ENCODE measurements at places on chromosomes 4 and X.

GRCh38 chrX:41381685-41382084 lies 47.7 kb downstream of the DDX3X start:
- DNase-seq, result peak; percentile 72

GRCh38 chrX:13492286-13492685 lies 77.1 kb upstream of the EGFL6 start:
- DNase-seq, result no peak

DNA sequence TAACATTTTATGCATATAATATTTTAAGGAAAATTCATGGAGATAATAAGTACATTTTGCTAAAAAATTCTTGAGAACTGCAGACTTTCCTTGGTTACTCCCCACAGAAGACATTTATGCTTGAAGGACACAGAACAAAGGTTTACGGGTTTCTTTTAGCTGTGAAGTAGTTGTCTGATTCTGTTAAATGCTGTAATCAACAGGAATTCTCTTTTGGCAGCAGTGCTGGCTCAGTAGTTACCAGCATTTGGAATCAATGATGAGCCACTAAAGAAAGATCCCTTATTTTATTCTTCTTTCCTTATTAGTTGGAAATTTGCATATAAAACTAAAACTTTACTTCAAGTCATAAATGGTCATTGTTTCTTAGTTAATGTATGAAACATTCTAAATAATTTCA lies 199.3 kb upstream of the FAT4 start:
- DNase-seq, result no peak

GRCh38 chrX:100264200-100264599 lies 145.9 kb downstream of the PCDH19 start:
- DNase-seq, result no peak

DNA sequence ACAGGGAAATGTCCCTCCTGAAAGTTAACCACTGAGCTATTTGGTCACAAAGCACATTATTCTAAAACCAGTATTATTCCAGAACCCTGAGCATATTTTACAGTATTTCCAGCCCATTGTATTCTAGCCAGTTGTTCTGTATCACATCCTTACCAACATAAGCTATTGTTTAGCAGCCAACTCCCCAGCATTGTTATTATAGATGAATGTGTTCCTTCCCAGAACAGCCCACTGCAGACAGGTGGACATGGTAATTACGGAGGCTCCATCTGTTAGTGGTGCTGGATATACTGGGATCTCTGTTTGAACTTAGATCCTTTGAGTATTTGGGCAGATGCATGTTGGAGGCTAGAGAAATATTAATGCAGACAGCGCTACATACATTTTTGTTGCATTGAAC lies 126.1 kb downstream of the MGST2 start:
- no peak for DNase-seq

DNA sequence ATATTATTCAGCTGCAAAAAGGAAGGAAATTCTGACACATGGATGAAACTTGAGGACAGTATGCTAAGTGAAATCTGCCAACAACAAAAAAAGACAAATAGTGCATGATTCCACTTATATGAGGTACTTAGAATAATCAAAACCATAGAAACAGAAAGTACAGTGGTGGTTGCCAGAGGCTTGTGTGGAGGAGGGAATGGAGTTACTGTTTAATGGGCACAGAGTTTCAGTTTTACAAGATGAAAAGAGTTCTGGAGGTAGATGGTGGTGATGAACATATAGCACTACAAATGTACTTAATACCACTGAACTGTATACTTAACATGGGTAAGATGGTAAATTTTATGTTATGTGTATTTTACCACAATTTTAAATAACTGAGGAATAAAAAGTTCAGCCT lies 212.0 kb upstream of the KLF3 start:
- no peak for DNase-seq

DNA sequence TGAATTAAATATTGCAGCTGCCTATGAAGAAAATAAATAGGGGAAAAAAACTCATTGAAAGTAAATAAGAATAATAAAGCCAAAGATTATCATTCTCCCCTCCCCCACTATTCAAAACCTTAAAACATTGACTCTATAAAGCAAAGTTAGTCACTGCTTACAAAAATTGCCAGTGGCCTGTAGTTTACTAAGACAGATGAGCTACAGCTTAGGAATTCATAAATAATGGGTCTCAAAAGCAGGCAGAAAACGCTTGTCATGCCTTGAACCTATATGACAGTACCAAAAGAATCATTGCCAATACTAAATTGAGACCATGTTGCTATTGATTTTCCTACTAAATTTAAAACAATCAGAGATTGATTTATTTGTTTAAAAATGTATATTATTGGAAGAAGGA lies 78.9 kb downstream of the SLC10A7 start:
- peak; percentile 73 for DNase-seq

GRCh38 chr4:98905297-98905696 lies 23.6 kb downstream of the EIF4E start:
- DNase-seq, result no peak

DNA sequence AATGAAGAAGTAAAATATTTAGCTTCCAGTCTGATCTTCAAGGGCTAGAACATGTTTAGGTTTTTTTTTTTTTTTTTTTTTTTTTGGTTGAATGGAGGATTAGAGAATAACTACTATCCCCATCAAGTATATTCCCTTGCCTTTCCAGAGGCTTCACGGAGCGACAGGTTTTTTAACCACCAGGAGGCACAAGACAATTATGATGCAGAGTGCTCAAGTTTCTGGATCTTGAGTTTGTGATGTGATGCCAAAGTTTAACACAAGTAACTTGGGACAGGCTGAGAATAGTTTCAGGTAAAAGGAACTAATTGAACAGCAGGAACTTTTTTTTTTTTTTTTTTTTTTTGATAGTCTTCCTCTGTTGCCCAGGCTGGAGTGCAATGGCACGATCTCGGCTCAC lies 30.3 kb downstream of the CCNI start:
- DNase-seq, result peak; percentile 32

DNA sequence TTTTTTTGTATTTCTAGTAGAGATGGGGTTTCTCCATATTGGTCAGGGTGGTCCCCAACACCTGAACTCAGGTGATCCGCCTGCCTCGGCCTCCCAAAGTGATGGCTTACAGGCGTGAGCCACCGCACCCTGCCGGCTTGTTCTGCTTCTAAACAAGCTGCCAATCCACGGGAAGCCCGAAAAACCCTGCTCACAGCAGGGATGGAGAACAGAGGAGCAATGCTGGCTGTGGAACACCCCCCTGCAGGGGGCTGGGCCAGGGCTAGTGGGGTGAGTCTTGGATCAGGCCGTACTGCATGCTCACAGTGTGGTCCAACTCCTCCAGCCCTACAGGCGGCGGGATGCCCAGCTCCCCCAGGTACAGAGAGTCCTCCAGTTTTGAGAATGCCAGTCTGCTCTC lies 38.1 kb upstream of the ARHGAP6 start:
- DNase-seq, result no peak

GRCh38 chrX:151609222-151609621 lies 45.7 kb downstream of the PASD1 start:
- DNase-seq, result no peak

All from fibroblast of skin of back (primary cell).